ENCODE measurements at places on chromosomes 12 and 14. TPM values are rescaled to one million over a fixed set of nuclear protein-coding genes. Genes with fewer than 3 reads are reported as not detected.

The ARMH4 gene
- polyA plus RNA-seq: 72.3 TPM

The FAM222A gene
- polyA plus RNA-seq: 6.9 TPM

DNA sequence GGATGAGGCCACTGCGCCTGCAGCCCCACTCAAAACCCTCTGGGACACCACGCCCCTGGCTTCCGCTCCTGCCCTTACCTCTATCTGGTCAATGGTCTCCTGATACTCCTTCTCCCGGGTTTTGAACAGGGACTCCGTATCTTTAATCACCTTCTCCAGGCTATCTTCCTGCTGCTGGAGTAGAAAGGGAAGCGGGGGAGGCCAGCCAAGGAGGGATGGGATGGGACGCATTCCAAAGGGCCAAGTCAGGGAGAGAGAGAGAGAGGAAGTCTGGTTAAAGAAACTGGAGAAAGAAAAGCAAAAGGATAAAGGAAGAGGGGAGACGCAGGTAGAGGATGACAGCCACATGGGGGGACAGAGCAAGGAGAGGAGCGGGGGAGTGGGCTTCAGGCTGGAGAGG lies 7.9 kb downstream of the IFFO1 start:
- no peak for DNase-seq

- DNase-seq: no peak
Observed at GRCh38 chr14:29743531-29743930, 184.1 kb downstream of the PRKD1 start.

GRCh38 chr14:83300476-83301064 lies 1766.9 kb upstream of the SEL1L start:
- DNase-seq: peak; percentile 7

The SRRM4 gene
- 0.03 TPM for polyA plus RNA-seq

The PAWR gene
- polyA plus RNA-seq: 142 TPM

The SLC6A13 gene
- 39.0 TPM for polyA plus RNA-seq

GRCh38 chr14:66842911-66843512 lies 335.1 kb downstream of the GPHN start:
- no peak for DNase-seq

GRCh38 chr14:38217553-38217952 lies 9.8 kb downstream of the SSTR1 start:
- no peak for DNase-seq

GRCh38 chr12:977156-977555 lies 13.9 kb upstream of the ERC1 start:
- no peak for DNase-seq

DNA sequence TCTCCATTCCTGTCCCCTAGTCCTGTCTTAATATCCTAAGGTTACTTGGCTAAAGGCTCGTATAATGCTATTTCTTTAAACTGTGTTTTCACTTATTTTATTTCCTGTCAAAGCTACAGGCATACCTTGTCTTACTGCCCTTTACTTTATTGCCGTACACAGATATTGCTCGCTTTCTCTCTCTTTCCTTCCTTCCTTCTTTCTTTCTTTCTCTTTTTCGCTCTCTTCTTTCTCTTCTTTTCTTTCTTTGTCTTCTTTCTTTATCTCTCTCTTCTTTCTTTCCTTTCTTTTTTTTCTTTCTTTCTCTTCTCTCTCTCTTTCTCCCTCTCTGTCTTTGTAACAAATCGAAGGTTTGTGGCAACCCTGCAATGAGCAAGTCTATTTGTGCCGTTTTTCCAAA lies 123.9 kb upstream of the ARHGAP5 start:
- no peak for DNase-seq

- no peak for DNase-seq
Observed at GRCh38 chr14:74793506-74794155, 30.5 kb downstream of the YLPM1 start.

GRCh38 chr14:76109087-76109880 lies 42.4 kb upstream of the GPATCH2L start:
- no peak for DNase-seq

DNA sequence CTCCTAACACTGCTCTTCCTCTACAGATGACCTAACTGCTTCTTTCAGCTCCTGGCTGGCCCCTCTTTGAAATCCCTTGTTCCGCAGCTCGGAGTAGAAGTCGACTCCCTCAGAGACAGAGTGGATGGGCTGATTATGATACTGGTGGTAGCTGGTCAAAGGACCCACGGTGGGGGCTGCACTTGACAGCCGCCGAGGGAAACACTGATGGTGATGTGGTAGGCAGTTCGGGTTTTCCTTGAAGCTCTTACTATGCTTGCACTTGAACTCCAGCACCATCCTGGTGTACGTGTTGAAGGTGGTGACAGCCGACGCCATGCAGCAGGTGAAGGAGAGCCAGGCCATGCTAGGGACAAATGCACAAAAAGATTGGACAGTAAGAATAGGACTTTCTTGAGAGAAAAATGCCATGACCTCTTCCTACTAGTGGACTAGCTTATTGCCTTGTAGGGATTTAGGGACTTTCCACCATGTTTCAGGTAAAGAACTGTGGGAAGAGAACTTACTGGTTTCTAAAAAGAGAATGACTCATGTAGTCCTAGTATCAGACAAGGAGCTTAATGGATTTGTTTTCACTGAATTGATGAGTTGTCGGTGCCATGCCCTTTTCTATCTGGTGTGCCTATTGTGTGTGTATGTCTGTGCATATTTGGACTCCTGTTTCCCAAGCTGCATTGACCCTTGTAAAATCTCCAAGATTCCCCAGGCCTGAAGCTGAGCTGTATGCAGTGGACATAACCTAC lies 18.4 kb downstream of the GSG1 start:
- DNase-seq: no peak

The KCNH3 gene
- 7.6 TPM for polyA plus RNA-seq

The CFAP54 gene
- 3.7 TPM for polyA plus RNA-seq

DNA sequence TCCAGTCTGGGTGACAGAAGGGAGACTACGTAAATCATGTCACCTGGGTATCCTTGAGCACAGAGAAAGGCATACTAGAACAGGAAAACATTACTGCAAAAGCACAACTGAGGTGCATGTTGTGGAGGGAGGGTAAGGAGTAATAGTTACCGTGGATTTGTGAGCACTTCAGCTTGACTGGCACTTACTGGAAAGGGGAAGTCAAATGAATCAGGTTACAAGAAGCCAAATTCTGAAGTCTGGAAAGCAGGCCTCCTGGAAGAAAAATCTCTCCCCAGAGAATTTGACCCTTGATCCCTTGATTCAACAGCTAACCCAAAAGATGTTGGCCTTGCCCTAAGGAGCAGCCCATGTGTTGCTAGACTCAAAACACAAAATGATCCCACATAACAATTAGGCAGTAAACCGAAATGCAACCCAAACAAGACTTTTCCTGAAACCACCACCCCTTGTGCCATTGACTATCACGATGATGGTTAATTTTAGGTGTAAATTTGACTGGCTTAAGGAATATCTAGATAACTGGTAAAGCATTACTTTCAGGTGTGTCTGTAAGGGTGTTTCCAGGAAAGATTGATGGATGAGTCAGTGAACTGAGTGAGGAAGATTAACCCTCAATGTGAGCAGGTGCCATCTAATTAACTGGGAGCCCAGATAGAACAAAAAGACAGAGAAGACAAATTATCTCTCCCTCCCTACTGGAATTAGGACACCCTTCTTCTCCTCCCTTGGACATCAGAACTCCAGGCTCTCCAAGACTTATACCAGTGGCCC lies 108.8 kb downstream of the SLC25A21 start:
- DNase-seq: no peak

- DNase-seq: no peak
Observed at GRCh38 chr12:39364196-39364595, 78.7 kb downstream of the KIF21A start.

- no peak for DNase-seq
Observed at GRCh38 chr14:69674546-69675244, 63.3 kb downstream of the SUSD6 start.

DNA sequence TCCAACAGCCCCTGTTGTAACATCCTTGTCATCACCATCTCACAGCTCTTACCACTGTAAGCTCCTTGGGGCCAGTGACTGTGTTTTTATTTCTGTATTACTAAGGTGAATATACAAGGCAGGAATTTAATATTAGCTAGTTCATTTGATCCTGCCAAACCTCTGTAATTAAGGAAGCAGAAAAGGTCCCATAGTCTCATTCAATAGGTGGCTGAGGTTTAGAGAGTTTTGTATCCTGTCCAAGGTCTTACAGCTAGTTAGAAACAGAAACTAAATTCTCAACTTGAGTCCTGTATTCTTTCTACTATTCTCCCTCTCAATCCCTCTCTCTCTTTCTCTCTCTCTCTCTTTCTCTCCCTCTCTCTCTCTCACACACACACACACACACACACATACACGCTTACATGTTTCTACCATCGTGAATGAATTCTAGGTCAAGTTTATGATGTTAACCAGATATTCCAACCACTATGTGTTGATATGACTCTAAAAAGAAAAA lies 543 bp upstream of the GLIPR1 start:
- no peak for DNase-seq
